ENCODE measurements at places on chromosomes 2 and 18.

- peak; percentile 25 for DNase-seq
Measured at GRCh38 chr18:48161191-48161910, 230.9 kb upstream of the SMAD2 start.

DNA sequence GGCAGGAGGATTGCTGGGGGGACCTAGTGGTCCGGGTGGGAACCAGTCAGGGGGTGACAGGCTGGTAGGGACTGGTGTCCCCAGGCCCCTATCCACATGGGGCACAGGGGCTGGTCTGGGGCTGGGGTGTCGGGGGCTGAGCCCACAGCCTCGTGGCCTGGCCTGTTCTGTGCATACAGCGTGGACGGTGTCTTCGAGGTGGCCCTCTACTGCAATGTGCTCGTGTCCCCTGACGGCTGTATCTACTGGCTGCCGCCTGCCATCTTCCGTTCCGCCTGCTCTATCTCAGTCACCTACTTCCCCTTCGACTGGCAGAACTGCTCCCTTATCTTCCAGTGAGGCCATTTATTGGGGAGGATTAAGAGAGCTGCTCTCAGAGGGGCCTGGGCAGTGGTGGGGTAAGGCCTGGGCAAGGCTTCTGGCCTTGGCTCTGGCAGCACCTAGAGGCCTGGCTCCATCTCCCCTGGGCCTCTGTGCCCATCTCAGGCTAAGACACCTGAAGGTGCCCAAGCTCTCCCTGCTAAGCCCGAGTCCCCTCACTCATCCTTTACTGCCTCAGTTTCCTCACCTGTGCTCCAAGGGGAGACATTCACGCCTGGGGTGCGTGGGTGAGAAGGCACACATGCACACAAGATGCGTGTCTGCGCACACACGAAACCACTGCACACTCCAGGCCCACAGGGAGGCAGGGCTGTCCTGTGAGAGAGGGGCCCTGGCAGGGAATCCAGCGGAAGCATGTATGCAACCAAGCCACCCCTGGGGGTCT lies 1.9 kb downstream of the CHRNG start:
- DNase-seq = no peak

DNA sequence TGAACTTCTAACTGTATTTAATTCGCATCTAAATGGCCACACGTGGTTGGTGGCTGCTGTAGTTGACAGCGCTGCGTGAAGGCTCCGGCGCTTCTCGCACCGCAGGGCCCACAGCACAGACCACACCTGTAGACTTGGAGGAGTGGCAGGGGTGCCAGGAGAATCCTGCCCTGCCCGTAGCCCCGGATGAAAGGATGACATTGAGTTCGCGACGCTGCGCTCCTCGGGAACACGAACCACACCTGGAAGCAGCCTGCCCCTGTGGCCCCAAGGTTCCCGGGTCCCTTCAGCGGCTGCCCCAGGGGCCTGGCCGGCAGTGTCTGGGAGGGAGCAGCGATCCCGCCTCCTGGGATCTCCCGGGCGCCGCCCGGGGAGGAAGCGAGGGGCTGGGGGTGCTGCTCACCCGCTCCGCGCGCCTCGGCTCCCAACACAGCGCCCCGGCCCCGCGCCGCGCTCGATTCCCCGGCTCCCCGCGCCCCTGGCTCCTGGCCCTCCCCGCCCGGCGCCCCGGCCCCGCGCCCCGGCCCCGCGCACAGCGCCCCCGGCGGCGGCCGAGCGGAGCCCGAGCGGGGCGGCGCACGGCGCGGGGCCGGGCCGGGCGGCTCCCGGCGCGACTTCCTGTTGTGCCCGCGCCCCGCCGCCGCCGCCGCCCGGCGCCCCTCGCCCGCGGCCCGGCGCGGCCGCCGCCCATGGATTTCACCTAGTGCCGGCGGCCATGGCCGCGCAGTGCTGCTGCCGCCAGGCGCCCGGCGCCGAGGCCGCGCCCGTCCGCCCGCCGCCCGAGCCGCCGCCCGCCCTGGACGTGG lies at the start of gene RNPEPL1:
RNPEPL1 (plus strand) TSS at position 613 of the 806 bp plus-strand sequence; CDS start at position 716, 103 bp downstream.
- no peak for DNase-seq

- no peak for DNase-seq
Measured at GRCh38 chr18:54239601-54240000, 15.1 kb upstream of the MBD2 start.

- no peak for DNase-seq
Measured at GRCh38 chr2:168189835-168190569, 57.4 kb downstream of the STK39 start.

DNA sequence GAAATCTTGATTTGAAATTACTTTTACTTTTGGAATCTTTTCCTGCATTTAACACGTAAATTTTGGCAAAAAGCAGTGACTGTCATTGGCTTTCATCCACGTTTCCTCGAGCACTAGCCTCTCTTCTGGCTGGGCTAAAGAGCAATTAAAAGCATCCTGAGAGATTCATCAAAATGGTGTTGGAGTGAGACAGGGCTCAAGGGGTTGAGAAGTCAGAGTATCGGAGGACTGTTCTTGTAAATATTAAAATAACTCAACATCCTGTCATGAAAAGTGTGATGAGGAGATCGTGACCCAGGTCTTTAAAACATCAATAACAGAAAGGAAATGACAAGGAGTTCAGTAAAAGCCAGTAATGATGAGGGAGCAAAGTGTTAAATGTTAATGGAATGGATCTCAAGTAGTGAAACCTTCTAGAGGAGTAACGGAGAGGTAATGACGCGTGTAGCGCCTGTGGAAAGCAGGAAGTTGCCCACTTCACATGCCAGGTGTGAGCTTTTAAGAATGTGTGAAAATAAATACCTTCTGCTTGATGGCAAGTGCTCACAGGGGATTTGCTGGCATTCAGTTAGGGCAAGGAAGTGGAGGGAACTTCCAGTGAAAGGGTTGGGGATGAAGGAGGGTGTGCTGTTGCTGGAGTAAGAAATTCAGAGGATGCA lies 754.4 kb downstream of the ADCYAP1 start:
- no peak for DNase-seq

DNA sequence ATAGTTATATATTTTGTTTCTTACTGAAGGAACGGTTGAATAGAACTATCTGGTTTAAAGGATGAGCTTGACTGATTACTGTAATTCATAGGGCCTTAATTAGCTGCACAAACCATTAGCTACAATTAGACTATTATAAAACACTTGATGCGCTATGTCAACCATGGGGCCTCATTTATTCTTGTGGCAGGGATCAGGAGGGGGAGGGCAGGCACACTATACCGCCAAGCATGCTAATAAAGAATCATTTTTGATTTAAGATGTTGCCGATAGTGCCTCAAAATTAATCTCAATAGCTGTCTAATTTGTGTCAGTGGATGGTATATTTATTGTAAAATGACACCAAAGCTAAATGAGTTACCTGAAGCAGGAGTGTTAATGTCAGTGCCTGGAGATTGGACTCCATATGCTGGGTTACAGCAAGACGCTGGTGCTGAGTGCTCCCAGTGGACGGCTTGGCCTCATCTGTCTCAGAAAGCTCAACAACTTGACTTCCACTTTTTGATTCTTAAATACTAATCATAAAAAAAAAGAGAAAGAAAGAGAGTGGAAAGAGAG lies 1007.0 kb upstream of the CELF4 start:
- no peak for DNase-seq

DNA sequence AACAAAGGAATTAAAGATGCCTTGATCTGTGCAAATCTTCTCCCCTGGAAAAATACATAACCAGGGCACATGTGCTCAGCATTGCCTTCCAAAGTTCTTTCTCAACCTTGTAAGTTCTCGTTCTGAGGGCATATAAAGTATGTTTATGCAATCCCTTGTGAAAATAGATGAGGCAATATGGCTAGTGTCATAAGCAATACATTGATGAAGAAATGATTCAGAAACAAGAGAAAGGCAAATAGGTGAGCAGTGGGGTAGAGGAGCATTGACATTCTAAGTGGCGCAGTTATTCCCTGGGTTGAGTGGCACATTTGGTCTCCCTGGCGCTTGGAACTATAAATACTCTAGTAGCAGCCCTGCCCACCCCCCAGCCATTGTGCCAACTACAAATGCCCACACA lies 57.4 kb upstream of the PGAP1 start:
- no peak for DNase-seq

DNA sequence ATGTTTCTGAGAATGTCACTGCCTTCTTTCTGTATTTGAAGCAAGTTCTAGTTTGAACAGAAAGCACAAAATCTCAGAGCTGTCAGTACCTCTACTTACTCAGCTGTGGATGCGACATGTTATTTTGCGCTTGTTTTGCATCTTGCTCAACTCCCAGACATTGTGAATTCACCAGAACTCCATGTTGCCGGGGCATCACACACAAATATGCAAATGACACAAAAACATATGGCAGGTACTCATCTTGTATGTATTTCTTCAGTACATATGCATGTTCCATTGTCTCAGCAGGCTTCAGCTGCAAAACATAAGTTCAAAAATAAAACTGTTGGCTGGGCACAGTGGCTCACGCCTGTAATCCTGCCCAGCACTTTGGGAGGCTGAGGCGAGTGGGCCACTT lies 30.8 kb downstream of the ADCY3 start:
- DNase-seq = no peak

DNA sequence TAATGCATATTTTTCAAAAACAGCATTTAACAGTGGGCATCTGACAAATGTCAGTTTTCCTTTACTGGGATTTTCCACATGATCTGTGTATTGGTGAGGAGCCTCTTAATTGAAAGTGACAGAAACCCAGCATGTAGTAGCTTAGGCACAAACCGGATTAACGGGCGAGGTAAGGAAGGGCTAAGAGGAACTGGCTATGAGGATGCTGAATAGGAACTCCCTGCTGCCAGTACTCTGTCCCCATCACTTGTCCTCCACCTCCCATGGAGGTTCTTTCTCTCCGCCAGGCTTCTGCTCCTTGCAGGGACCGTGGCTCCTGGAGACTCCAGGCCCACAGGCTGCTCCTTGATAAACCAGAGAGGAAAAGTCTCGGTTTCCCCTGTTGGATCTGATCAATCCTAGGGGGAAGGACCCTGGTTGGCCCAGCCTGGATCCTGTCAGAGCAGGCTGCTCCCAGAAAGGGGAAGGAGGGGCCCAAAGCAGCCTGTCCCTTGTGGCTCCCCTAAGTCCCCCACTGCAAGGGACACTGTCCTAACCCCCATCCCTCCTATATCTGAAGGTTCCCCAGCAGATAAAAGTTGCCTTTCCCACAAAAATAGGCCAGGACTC lies 10.3 kb downstream of the TEX44 start:
- no peak for DNase-seq

GRCh38 chr18:59799383-59800015 lies 100.3 kb upstream of the PMAIP1 start:
- DNase-seq = no peak

DNA sequence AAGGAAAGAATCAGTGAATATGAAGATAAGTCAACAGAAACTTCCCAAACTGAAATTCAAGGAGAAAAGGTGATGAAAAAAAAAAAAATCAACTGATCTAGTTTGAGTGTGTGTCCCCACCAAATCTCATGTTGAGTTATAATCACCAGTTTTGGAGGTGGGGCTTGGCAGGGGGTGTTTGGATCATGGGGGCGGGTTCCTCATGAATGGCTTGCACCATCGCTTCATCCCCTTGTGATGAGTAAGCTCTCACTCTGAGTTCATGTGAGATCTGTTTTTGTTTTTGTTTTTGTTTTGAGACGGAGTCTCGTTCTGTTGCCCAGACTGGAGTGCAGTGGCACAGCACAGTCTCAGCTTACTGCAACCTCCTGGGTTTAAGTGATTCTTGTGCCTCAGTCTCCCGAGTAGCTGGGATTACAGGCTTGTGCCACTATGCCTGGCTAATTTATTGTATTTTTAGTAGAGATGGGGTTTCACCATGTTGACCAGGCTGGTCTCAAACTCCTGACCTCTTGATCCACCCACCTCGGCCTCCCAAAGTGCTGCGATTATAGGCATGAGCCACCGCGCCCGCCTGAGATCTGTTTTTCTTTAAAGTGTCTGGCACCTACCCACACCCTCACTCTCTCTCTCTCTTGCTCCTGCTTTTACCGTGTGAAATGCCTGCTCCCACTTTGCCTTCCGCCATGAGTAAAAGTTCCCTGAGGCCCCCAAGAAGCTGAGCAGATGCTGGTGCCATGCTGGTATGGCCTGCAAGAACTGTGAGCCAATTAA lies 4.0 kb upstream of the SLC66A2 start:
- no peak for DNase-seq

DNA sequence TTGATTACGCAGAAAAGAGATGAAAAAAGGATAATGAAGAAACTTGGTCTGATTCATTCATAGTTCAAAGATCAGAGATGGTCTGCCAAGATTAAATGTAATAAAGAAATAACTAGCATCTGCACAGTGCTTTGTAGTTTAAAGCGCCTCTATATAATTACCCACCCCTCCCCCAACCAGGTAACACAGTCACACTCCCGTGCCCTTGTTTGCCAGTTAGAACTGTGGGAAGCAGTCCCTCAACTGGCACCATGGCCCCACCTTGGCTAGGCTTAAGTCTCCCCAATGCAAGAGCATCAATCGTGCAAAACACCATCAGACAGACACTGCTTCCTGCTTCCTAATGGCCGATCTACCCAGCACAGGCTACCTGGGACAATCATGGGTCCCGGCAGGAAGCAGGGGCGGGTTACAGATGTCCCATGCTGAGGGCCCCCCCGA lies 11.6 kb downstream of the ADCY3 start:
- DNase-seq = no peak

- no peak for DNase-seq
Measured at GRCh38 chr2:60416221-60417008, 137.0 kb downstream of the BCL11A start.

- no peak for DNase-seq
Measured at GRCh38 chr2:150465703-150466569, 21.5 kb downstream of the RND3 start.

DNA sequence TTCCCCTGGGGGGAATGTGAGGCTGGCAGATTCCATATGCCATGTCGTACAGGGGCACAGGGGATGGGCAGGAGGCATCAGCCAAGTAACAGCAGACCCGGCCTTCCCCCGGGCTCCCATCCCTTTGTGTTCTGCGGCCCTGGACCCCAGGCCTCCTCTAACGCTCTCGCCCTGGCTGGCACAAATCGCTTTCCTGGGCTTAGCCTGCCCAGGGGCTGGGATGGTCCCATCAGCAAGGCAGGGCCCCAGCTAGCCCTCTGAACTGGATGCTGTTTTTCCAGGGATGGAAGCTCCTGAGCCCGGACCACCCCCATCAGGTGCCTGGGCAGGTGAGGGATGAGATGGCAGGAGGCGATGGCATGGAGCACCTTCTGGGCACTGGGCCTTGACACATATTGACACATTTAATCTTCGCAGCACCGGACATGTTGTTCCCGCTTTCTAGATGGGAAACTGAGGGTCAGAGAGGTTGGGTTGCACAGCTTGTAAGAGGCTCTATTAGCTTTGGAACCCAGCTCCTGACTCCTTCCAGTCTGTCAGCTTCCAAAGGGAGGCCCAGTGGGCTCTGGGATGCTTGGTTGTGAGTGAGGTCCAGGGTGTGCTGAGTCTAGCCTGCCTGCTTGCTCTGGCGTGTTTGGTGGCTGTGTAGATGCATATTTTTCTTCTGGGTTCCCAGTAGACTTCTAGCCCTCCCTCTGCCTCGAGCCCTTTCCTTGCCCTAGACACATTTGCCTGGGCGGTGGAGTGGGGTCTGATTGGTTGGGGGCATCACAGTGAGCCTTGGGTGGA lies 40.3 kb downstream of the GLI2 start:
- DNase-seq = no peak

- DNase-seq = no peak
Measured at GRCh38 chr2:240948905-240949790, 43.0 kb downstream of the CROCC2 start.

All from stimulated activated CD8-positive, alpha-beta memory T cell treated with anti-CD3 and anti-CD28 coated beads, Interleukin-2, amount 100 ng/mL, for 1 hour (primary cell).